Activated CD4-positive, alpha-beta memory T cell treated with anti-CD3 and anti-CD28 coated beads, Interleukin-2, amount 10 ng/mL, durations not matched to agents 7 days and 5 days (primary cell): ENCODE measurements at places on chromosomes 3 and 15. TPM values are rescaled to one million over a fixed set of nuclear protein-coding genes. Genes with fewer than 3 reads are reported as not detected.

DNA sequence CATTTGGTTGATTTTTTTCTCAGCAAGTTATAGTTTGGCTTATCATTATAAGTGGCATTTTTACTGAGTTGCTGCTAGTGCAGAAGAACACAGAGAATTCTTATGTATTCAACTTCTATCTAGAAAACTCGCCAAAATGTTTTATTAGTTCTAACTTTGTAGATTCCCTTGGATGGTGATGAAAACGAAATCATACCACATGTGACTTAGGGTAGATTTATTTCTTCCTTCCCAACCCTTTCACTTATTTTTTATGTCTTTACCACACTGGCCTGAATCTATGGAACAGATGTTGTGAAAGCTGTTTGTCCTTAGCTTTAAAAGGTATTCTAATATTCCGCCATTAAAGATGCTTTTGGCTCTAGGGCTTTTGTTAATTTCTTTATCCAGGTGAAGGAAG is 503.3 kb upstream of the CFAP20DC start:
- no peak for DNase-seq

- DNase-seq, result no peak
These were observed 227.6 kb downstream of the MFSD1 start for GRCh38 chr3:159029306-159030026.

The MAGI1 gene
- total RNA-seq, result 0.18 TPM

The IL20RB gene
- total RNA-seq, result 1.6 TPM

GRCh38 chr3:98068824-98069223 is 18.1 kb upstream of the OR5AC2 start:
- DNase-seq, result no peak

DNA sequence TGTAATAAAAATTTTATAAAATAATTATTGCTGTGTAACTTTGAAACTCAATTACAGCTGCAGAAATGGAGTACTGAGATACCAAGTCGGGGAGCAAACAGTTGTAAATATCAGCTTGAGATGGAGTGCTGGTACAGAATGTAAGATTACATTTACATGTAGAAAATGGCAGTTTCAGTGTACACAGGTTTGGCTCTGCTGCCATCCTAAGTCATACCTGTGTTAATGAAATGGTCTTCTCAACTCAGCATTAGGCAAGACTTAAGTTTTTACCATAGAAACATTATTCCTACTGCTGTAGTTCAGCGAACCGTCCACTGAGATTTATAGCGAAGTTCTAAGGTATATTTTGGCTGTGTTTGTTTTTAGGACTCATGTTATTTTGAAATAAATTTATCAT is 110.1 kb upstream of the TBL1XR1 start:
- DNase-seq, result no peak

- no peak for DNase-seq
These were observed 95.0 kb upstream of the LIMD1 start for GRCh38 chr3:45499529-45499928.

The FAM43A gene
- total RNA-seq, result 4.3 TPM

The P2RY13 gene
- total RNA-seq, result not detected

GRCh38 chr3:161171113-161171512 is 50.0 kb upstream of the NMD3 start:
- no peak for DNase-seq
